ENCODE measurements at places on chromosomes 12 and 14.
A peak's percentile ranks its signal among the peaks of the same experiment; 100 is the strongest.

- no peak overlapping the region for H3K4me3 ChIP-seq
- no peaks in the 10 kb centered on the region for H3K36me3 ChIP-seq
These were observed 224.5 kb upstream of the PELI2 start for GRCh38 chr14:55893705-55894104.

- no peaks in the 10 kb centered on the region for H3K27me3 ChIP-seq
- peaks cover 57% of the 10 kb centered on the region for H3K36me3 ChIP-seq
- no peak overlapping the region for H3K4me3 ChIP-seq
- peaks cover 10% of the 10 kb centered on the region for H3K4me1 ChIP-seq
These were observed 3.5 kb downstream of the XRCC3 start for GRCh38 chr14:103711516-103712431.

DNA sequence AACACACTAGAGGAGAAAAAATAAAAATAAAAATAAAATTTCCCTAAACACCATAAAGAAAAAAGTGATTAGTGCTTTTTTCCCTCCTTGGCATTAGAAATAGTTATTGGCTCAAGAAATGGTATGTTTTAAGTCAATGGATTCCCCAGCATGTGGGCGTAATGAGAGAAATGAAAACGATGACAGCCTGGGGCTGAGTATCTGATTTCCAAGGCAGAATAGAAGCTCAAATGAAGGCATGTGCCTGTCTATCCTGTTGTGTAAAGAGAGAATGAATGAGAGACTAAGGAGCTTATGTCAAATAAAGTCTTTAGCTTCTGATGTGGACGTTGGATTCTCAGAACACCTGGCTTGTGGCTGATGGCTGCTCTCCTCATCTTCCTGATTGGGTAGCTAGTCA lies 1408.4 kb upstream of the TMEM132C start:
- no peak overlapping the region for H3K27ac ChIP-seq
- no peaks in the 10 kb centered on the region for H3K36me3 ChIP-seq
- no peak overlapping the region for H3K4me3 ChIP-seq
- no peak for DNase-seq
- no peaks in the 10 kb centered on the region for H3K4me1 ChIP-seq

DNA sequence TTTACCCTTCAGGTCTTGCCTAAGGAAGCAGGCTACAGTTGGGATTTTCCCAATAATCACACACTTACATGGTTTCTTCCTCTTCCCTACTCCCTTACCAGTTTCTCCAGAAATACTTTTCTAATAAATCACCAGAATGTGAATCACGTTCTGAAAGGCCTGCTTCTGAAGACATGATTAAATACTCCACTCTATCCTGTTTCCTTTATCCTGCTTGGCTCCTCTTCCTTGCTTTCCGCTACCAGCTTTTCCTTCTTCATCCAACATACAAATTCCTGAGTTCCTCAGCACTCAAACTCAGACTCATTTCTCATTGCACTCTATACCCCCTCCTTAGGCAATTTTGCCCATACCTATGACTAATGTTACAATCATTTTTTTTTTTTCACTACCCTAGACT lies 118.3 kb downstream of the MGAT4C start:
- peak; percentile 10 for DNase-seq
- peak overlapping the region; percentile 10 for H3K4me3 ChIP-seq
- peak overlapping the region; percentile 42 for H3K27ac ChIP-seq
- H3K27me3 ChIP-seq = no peaks in the 10 kb centered on the region
- no peaks in the 10 kb centered on the region for H3K36me3 ChIP-seq

DNA sequence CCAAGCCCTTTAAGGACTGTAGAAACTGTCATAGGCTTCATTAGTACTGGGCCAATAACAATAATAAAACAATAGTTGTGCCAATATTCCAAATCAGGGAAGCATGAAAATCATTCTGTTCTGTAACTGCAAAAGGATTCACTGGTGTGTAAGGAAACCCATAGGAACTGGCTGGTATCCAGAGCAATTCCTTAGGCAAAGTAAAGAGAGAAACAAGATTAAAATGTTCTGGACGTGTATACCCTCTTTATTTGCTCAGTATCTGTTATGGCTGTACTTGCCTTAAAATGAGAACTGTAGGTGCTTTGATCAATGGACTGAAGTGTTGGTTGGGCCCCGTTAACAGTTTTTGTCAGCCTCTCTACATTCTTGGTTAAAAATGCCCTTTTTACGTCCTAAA lies 72.4 kb upstream of the STAC3 start:
- DNase-seq = no peak
- peaks cover under 1% of the 10 kb centered on the region for H3K36me3 ChIP-seq
- no peak overlapping the region for H3K27ac ChIP-seq
- no peaks in the 10 kb centered on the region for H3K4me1 ChIP-seq
- no peak overlapping the region for H3K4me3 ChIP-seq

DNA sequence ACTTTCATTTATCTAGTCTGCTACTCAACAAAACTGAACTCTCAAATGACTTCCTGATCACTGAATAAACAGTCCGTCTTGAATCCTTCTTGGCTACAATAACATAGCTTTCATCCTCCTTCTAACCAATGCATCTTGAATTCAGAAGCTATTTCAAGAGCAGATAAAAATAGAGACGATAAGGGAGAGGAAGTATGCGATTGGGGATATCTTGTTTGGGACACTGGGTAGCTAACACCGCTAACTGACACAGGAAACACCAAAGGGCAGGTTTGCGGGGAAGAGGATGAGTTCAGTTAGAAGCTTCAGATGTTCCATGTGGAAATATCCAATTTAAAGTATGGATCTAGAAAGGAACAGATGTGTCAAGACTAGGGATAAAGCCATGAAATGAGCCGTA lies 102.5 kb downstream of the SLC41A2 start:
- no peaks in the 10 kb centered on the region for H3K36me3 ChIP-seq
- no peak for DNase-seq
- no peak overlapping the region for H3K27ac ChIP-seq
- H3K4me3 ChIP-seq = no peak overlapping the region
- H3K27me3 ChIP-seq = no peaks in the 10 kb centered on the region

GRCh38 chr14:77040741-77041653 lies 12.5 kb upstream of the IRF2BPL start:
- peaks cover 26% of the 10 kb centered on the region for H3K36me3 ChIP-seq
- peak overlapping the region; percentile 62 for H3K4me3 ChIP-seq
- DNase-seq = peak; percentile 31
- peak overlapping the region; percentile 98 for H3K27ac ChIP-seq
- peaks cover 71% of the 10 kb centered on the region for H3K4me1 ChIP-seq
- H3K27me3 ChIP-seq = no peaks in the 10 kb centered on the region

- DNase-seq = no peak
- peaks cover 21% of the 10 kb centered on the region for H3K4me1 ChIP-seq
- no peak overlapping the region for H3K4me3 ChIP-seq
- H3K27ac ChIP-seq = no peak overlapping the region
- no peaks in the 10 kb centered on the region for H3K36me3 ChIP-seq
- no peaks in the 10 kb centered on the region for H3K27me3 ChIP-seq
These were observed 154.1 kb upstream of the ARID2 start for GRCh38 chr12:45575417-45575816.

DNA sequence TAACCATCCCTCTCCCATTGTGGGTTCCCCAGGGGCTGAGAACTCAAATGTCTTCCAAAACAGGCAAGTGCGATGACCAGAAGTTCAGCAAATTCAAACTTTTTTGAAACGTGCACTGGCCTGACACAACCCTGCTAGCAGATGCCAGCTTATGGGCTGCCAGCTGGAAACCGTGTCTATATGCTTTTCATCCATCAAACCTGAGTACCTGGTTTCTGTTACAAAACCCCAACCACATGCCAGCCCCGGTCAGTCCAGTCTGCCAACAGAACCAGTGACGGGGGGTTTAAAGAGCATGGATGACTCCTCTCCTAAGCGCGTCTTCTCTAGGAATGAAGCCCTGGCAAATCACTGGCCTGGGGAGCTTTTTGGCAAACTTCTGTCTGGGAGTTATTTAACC lies 189.7 kb downstream of the TTC7B start:
- no peaks in the 10 kb centered on the region for H3K36me3 ChIP-seq
- DNase-seq = no peak
- H3K27ac ChIP-seq = no peak overlapping the region

DNA sequence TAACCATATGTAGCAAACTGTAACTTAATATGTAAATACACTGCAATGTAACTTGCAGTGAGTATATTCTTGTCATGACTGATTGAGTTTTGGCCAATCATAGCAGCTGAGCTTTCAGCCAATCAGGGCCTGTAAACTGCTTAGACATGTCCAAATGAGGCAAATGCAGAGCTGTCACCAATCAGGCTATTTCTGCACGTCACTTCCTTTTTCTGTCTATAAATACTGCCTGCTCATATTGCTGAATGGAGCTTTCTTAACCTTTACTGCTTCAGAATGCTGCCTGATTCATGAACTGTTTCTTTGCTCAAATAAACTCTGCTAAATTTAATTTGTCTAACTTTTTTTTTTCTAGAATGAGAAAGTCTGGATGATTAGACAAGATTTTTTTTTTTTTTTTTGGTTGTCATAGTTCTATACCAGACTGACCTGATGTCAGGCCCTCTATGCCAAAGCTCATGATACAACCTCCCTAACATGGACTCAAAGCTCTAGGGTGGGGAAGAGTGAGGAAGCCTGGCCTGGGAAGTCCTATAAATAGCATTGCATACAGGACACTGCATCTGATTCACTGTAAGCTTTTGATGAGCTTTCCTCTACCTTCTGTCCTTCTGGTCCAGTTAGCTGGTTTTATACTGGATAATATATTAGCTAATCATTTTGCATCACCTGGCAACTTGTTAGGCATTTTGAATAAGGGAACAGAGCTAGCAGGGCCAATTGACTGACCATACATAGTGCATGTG lies 12.0 kb downstream of the MGP start:
- H3K27me3 ChIP-seq = no peaks in the 10 kb centered on the region
- no peak for DNase-seq
- H3K36me3 ChIP-seq = no peaks in the 10 kb centered on the region
- no peak overlapping the region for H3K4me3 ChIP-seq

- H3K27ac ChIP-seq = no peak overlapping the region
- peak; percentile 56 for DNase-seq
- H3K4me1 ChIP-seq = no peaks in the 10 kb centered on the region
- H3K36me3 ChIP-seq = peaks cover 13% of the 10 kb centered on the region
- no peaks in the 10 kb centered on the region for H3K27me3 ChIP-seq
These were observed 57.1 kb downstream of the NIN start for GRCh38 chr14:50773632-50774541.

GRCh38 chr14:104602315-104602932 lies 2.1 kb downstream of the TMEM179 start:
- H3K4me3 ChIP-seq = no peak overlapping the region
- no peak overlapping the region for H3K27ac ChIP-seq
- no peak for DNase-seq
- no peaks in the 10 kb centered on the region for H3K4me1 ChIP-seq
- peaks cover 100% of the 10 kb centered on the region for H3K27me3 ChIP-seq
- H3K36me3 ChIP-seq = no peaks in the 10 kb centered on the region

Data from Calu3 (cell line).